ENCODE measurements at places on chromosomes 12 and 14.

GRCh38 chr12:87280356-87280755, 748.8 kb downstream of the C12orf50 start:
- no peak for DNase-seq

DNA sequence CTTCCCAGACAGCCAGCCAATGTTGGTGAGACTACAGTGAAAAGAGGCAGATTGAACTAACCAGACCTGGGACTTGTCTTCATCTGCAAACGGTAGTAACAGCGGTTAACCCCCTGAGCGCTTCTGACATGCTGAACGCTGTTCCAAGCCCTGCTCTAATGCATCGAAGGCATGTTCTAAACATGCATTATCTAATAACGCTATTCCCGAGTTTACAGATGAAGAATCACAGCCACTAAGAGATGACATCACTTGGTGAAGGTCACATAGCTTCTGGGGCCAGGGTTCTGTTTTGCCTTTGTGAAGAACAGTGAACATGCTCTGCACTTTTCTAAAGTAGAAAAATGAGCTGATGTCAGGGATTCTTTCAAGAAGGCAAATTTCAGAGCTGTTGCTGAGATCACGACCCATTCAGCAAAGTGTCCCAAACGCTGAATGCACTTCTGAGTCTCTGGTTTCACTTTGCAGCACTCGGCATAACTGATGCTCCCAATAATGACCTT, 56.0 kb downstream of the FOS start:
- no peak for DNase-seq

- DNase-seq, result no peak
These were observed 87.9 kb upstream of the HSPB8 start for GRCh38 chr12:119090865-119091264.

DNA sequence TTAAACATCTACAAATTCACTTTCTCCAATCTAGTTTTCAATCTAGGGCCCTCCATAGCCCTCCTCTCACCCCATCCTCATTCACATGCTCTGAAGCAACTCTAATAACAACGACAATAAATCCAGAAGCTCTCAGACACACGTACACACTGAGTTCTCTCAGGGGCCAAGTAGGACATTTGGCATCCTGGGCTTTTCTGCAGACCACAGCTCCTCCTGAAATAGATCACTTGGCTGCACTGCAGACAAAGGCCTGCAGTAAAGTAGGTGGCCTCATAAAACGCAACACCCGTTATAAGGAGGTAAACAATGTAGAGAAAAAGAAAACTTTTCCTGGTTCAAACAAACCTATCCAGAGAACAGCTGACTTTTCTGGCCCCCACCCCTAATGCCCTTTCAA, 111.2 kb downstream of the TMTC1 start:
- DNase-seq, result no peak

DNA sequence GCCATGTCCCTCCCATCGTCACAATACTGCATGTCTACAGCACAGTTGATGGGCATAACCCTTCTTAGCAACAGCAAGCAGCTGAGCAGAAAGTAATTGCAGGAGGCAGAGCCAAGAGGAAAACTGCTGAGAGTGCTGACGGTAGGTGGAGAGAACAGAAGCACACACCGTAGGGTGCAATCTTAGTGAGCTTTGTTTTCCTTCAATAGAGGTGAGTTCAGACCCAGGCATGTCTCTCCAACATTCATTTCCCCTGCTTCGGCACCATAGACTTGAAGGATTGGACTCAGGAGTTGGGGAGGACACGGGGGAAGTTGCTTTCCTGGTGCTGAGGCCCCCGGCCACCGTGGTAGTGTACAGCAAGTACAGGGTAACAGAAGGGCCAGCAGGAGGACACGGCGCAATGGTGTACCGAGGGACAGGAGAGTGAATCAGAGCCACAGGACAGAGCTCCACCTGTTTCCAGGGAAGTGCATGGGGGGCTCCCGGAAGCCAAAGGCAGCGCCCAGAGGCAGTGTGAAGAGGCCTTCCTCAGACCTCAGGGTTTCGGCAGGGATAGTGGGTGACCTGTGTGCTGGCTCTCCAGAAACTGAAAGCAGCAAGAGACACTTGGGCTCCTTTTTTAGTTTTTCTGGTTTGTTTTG, 36.3 kb upstream of the SINHCAF start:
- no peak for DNase-seq
